ENCODE measurements at places on chromosomes 5 and 9.

- peak; percentile 30 for DNase-seq
These were observed 136.9 kb upstream of the FBN2 start for GRCh38 chr5:128674837-128675446.

DNA sequence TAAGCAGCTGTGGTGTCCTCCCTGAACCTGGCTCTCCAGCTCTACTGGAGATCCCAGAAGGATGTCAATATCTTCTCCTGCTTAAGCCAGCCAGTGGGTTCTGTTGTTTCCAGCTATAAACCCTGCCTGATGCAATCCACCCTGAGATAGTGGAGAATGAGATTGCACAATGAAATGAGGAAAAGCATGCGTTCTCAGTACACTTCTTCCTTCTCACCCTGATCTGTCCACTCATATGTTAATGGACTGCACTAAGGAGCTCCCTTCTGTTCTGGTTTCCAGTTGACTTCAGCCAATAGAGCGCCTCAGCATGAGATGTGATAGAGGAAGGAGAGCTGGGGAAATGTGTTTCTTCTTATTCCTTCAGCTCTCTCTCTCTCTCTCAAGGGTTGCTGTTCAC is 40.0 kb upstream of the CDH6 start:
- no peak for DNase-seq

DNA sequence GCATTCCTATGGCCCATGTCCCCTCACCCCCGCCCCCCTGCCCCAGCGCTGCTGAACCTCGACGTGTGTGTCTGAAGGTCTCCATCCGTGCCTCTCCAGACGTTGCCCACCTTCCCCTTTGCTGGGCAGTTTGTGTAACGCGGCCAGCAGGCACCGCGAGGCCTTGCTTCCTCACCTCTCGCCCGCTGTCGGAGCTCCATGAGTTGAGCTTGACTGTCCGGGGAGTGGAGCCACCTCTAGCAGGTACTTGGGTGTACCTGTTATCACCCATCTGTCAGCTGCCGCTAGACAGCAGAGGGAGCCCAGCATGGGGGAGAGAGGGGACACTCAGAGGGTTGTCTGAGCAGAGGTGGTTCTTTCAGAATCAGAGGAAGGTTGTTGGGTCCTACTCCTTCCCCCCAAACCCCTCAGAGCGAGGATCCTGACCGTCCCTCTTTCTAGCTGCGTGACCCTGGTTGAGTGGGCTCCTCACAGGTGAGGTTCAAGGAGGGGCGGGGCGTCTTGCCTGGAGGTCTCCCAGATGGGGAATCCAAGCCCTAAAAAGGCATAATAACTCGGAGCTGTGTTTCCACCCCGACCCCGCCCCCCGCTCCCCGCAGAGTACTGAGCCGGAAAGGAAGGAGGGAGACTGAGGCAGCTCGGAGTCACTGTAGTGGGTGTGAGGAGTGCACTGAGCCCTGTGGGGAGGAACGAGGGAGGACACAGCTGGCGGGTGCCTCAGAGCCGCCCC is 184.7 kb downstream of the C9orf50 start:
- DNase-seq, result no peak

DNA sequence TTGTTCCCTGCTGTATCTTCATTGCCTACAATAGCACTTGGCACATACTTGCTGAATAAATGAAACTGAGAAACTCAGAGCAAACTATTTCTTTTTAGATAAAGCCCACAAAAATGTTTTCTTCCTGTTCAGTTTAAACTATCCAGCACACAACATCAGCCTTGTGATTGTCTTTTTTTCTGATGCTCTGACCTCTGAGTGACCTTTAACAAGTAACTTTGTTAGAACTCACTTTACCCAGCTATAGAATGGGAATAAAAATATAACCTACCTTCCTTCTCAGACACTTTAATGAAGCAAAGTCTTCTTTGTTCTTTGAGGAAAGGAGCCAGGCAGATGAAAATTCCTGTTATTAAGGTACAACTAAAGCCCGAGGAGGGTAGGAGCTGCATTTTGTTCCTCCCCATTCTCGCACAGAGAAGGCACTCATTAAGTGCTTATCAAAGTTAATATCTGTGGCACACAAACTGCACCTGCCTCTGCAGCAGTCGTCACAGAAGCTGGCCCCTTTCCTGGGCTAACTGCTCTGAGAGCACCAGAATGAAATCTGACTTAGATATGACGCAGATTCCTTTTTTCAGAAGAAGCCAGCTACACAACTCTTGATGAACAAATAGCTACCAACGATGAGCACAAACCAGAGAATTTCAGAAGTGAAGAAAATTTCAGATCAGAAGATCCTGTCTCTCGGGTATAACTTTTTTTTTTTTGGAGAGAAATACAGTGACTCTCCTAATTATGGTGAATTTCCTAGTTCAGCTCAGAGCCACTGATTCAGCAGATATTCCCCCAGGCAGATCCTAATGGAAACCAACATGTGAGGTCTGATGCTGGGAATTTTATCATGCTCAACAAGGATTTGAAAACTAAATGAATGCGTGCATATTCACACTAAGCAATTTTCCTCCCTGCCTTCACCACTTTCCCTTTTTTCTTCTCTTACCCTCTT is 31.0 kb upstream of the NR3C1 start:
- no peak for DNase-seq

- DNase-seq, result no peak
These were observed 109.9 kb upstream of the C9orf72 start for GRCh38 chr9:27683181-27683580.

DNA sequence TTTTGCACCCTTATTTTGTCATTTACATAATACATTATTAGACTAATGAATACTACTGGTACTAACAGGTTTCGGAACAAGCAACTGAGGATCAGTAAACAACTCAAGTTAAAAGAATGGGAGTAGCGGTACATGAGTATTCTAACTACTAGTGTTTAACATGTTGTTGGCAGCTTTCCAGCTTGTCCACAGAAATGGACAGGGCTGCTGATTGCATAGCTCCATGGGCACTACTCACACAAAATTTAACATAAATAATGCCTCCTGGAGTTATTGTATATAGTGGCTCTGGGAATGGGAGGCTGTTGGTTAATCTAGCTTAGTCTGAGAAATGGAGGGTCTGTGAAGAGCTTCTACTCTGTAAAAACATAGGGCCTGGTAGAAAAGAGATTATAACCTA is 6.7 kb downstream of the NCBP1 start:
- DNase-seq, result no peak

GRCh38 chr5:170293273-170293672 is 4.3 kb downstream of the LCP2 start:
- DNase-seq, result no peak

DNA sequence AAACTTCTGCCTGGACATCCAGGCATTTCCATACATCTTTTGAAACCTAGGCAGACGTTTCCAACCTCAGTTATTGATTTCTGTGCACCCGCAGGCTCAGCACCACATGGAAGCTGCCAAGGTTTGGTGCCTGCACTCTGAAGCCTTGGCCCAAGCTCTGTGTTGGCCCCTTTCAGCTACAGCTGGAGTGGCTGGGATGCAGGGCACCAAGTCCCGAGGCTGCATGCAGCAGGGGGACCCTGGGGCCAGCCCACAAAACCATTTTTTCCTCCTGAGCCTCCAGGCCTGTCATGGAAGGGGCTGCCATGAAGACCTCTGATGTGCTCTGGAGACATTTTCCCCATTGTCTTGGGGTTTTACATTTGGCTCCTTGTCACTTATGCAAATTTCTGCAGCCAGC is 49.9 kb downstream of the NFX1 start:
- no peak for DNase-seq

GRCh38 chr5:30832519-30832918 is 361.0 kb upstream of the CDH6 start:
- DNase-seq, result peak; percentile 12

- DNase-seq, result no peak
These were observed 78.5 kb downstream of the CACNA1B start for GRCh38 chr9:137956039-137956438.

GRCh38 chr5:170809551-170809950 is 26.0 kb downstream of the GABRP start:
- DNase-seq, result peak; percentile 50

- DNase-seq, result no peak
These were observed 60.6 kb upstream of the ADRA1B start for GRCh38 chr5:159855476-159856191.

DNA sequence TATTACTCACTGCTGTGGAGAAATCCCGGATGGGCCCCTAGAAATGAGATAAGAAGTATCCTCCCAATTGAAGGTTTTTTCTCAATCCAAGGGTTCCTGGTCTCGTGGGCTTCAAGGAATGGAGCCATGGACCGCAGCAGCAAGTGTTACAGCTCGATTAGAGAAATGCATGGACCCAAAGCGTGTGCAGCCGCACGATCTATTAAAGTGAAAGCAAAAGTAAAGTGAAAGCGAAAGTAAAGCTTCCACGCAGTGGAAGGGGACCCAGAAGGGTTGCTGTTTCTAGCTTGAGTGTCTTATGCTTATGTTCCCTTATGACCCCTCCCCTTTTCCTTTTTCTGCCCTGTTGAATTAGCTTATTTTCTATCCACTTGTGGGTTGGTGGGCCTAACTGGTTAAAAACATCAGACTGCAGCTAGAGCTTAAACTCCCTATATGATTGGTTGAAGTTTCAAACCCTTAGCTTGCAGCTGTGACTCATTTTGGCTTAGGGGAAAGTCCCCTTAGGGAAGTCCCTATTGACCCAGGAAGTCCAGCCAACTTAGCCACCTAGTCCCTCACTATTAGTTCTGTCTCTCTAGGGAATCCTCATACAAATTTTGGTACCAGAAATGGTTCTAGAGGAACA is 1111.8 kb downstream of the TAF11L14 start:
- no peak for DNase-seq

DNA sequence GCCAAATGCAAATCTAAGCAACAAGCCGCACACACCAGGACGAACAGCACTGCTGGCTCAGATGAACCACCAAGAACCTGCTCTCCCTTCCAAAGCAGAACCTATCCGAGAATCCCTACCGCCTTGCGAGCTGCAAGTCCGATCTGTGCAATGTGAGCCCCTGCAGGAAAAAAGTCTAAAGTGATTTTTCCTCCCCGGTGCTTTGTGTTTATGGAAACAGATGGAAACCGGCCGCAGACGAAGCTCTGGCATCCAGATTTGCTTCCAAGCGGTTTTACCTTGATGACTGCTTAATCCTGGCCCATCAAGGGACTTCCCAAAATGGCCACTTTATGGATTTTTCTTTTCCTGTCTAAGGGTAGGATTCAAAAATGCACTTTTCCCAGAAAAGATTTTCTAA is 112.5 kb downstream of the VAV2 start:
- no peak for DNase-seq

DNA sequence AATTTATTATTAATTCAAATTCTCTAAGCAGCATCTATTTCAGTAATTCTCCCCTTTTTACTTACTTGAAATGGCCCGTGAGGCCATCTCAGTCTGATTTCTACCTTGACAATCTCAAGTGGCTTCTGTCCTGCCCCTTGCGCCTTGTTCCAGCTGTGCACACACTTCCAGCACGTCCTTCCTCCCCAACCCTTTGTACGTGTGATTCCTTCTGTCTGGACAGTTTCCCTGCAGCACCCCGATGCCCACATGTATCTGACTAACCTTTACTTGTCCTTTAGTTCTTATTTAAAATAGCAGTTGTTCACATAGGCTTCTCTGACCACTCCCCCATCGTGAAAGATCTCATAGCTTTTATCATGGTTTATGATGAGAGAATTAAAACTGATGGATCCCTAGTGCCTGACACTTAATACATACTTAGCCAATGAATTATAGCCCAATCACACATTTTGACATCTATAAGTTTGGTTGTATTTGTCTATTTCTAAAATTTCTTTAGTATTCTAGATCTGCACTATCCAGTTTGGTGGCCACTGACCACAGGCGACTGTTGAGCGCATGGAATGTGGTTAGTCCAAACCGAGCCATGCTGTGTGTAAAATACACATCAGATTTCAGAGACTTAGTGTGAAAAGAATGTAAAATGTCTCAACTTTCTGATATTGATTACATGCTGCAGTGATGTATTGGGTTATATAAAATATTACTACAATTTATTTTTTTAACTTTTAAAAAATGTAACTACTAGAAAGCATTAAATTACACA is 14.3 kb downstream of the ZBTB34 start:
- DNase-seq, result no peak

DNA sequence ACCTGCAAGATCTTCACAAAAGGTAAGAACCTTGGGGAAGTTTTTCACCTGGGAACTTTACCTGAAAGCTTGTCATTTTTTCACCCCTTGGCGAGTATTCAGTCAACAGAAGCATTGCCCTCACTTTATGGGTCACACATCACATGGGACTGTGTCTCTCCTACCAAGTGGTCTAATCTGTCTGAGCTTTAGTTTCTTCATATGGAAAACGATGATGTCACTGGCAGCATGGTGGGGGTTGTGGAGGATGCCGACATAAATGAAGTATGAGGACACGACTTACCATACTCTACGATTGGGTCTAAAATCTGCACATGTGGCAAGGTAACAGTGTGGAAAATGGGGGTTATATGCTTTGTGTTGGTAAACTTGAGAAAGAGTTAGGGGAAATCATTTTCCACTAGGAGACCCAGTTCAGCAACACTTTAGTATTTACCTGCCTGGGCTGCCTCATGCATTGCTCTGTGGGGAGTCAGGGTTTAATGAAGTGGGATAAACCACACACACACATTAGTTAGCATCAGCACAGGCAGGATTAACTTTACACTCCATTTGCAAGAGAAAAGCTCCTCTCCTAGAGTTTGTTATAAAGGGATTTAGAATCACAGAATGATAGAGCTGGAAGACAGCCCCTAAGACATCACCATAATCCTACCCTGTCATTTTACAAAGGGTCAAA is 19.8 kb upstream of the PAX5 start:
- no peak for DNase-seq

DNA sequence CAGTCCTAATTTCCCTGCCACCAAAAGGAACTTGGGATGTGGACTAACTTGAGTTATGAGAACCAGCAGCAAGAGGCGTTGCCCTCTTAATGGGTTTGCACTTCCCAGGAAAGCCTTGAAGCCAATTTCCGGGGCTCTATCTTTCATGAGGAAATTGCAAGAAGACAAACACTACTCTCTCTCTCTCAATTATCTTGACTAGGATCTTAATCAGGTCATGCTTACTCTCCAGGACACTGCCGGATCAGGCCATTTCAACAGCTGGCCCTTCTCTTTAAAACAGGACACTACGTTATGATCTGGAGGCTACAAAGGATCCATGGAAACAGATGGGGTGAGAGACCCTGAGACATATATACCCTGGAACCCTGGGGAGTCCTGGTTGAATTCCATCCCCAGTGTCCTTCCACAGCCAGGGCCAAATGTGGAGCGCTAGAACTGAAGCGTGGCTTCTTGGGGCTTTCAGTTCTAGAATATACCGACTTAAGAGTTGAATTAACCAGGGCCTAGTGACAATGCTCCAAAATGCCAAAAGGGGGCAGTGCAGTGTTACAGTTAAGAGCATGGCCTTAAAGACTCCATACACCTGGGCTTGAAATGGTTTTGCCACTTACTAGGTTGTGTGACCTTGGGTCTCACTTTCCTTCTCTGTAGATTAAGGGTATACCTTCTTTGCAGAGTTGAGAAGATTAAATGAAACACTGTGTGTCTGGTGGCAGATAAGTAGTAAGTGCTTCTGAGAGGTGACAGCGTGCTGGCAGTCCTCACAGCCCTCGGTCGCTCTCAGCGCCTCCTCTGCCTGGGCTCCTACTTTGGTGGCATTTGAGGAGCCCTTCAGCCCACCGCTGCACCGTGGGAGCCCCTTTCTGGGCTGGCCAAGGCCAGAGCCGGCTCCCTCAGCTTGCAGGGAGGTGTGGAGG is 21.1 kb downstream of the FAM219A start:
- DNase-seq, result peak; percentile 82
